ENCODE measurements at places on chromosomes 6 and 20. TPM values are rescaled to one million over a fixed set of nuclear protein-coding genes. Genes with fewer than 3 reads are reported as not detected.
A peak's percentile ranks its signal among the peaks of the same experiment; 100 is the strongest.

DNA sequence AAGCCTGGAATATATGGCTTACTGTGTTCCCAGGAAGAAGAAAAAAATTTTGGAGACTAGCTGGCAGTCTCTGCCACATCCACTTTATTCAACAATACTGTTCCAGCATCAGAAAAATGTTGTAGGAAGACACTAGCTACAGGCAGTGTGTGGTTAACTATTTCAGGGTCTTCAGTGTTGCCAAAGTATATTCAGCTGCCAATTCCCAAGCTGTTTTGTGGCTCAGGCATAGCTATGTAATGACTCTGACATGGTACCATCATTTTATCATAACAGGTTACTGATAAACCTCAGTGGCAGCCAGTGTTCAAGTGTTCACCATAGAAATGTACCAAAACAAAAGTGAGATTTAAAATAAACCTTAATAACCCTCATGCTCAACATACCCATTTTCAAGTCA is 503.1 kb downstream of the ADGRB3 start:
- no peak for DNase-seq

DNA sequence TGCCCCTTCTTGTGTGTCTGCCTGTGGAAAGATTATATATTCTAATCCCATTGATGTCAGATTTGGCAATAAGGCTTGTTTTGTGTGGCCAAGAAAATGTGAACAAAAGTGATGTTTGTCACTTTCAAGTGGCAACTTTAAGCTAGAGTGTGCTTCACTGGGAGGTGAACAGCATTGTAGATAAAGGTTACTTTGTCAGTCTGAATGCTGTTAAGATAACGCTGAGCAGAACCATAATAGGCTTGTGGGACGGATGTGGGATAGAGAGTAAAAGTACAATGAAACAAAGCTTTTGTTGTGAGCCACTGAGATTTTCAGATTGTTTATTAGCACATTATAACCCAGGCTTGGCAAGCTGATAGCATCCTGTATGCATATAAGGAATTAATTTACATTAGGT is 303.8 kb upstream of the MAN1A1 start:
- no peak for DNase-seq

GRCh38 chr6:106250953-106251352 is 74.6 kb downstream of the ATG5 start:
- DNase-seq = no peak

GRCh38 chr6:148472171-148473105 is 129.8 kb downstream of the SASH1 start:
- DNase-seq = no peak

DNA sequence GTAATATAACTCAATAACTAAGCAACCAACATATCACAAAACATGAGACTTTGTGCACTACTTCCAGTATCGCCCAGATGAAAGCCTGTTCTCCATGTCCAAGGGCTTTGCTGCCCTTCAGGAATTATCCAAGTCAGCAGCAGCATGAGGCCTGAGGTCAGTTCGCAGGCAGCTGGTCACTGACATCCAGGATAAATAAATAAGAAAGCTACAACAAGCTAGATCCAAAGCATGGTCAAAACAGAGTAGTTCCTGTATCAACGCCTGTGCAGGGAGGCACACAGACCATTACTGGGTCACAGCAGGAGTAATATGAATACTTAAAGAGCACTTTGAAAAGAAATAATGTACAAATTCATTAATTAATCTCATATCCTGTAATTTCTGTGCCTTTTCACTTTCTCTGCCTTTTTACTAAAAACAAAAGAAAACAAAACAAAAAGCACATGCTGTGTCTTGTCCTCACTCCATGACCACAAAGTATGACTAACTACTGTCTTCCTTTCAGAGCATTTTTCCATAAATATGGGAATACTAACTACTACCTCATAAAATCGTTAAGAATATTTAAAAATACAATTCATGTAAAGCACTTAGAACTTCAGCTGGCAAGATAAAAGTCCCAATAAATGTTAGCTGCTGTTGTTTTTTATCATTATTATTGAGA is 374.9 kb upstream of the IRAK1BP1 start:
- no peak for DNase-seq

DNA sequence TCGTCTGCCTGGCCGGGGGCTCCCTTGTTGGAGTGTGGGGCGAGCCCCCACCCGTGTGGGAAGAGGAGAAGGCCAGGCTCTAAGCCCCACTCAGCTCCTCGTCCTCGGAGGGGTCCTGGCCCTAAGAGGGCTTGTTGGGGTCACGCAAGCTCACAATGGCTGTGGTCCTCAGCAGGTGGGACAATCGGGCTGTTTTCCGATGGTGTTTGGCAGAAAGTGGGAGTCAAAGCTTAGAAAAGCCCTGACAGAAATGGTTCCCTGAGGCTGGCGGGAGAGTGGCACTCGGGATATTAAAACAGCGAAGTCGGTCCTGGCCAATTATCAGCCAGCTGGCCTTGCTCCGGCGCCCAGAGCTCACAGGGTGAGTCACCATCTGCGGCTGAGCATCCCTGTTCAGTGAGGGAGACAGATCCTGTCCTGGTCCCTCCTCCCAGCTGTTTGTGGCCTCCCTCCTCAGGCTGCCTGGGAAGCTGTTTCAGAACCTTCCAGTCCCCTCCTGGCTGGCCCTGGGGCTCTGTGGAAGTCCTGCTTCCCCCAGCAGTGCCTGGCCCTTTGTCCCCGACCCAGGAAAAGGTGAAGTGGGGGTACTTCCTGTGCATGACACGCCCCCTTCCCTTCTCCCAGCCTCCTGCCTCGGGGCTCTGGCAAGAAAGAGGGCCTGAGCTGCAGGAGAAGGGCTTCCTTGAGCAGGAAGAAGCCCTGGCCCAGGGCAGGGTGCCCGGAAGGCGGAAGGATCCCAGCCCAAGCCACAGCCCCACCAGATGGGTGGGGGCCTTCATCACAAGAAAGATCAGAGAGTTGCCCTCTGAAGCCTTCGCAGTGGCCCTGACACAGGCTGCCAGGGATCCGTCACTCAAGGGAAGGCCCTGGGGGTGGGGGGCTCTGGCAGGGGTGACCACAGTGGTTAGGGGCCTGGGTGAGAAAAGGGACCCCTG is 53.6 kb upstream of the BHLHE23 start:
- DNase-seq = peak; percentile 11

- DNase-seq = no peak
Observed at GRCh38 chr20:631101-631500, 21.0 kb upstream of the TCF15 start.

The NOX3 gene
- not detected for total RNA-seq

The SYNCRIP gene
- total RNA-seq = 94.4 TPM

The CALHM4 gene
- not detected for total RNA-seq

The XKR7 gene
- not detected for total RNA-seq
